Neural crest cell (in vitro differentiated cells): ENCODE measurements at places on chromosomes 2 and 18.

DNA sequence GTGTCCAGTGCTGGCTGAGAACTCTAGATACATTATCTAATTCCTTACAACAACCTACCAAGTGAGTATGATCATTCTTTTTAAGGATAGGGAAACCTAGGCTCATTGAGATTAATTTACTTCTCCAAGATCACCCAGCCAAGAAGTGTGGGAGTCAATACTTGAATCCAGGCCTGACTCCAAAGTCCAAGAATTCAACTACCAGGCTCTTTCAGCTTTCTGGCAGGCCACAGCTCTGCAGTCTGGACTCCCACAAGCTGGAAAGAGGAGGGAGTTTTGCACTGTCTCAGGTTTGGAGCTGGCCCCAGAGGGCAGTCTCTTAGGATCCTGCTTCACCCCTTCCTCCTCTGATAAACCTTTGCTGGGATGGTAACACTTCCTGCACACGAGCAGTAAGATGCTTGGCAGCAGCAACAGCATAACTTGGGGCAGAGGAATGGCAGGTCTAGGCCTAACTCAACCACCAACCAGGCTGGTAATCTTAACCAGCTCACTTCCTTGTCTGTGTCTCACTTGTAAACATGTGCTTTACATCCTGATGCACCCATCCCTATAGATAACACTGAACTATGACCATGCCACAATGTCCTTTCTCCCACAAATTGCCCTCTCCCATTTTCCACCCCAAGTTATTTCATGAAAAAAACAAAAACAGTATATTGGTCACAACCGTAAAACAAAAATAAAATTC is 111.1 kb upstream of the ACAA2 start:
- DNase-seq: no peak

- DNase-seq: no peak
Observed at GRCh38 chr2:224520064-224520463, 65.1 kb downstream of the CUL3 start.

GRCh38 chr18:48959921-48960920 is 9.5 kb upstream of the SMAD7 start:
- no peak for DNase-seq

DNA sequence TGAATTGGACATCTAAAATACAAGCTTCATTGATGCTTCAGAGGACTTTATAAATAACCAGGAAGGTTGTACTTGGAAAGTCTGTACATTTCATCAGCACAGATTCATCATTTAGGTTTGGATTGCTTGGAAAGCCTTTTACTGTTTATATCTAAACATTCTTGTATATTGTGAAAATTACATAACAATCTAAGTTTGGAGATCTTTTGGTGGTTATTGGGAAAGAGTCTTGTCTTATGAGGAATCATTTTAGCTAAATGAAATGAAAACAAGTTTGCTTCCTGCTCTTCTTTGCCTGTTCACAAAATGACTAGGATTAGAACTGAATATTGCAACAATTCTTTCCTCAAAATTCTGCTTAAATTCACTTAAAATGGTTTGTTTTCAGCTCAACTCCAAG is 79.3 kb downstream of the ABI2 start:
- DNase-seq: no peak

GRCh38 chr2:85972355-85972754 is 83.6 kb upstream of the ST3GAL5 start:
- no peak for DNase-seq

DNA sequence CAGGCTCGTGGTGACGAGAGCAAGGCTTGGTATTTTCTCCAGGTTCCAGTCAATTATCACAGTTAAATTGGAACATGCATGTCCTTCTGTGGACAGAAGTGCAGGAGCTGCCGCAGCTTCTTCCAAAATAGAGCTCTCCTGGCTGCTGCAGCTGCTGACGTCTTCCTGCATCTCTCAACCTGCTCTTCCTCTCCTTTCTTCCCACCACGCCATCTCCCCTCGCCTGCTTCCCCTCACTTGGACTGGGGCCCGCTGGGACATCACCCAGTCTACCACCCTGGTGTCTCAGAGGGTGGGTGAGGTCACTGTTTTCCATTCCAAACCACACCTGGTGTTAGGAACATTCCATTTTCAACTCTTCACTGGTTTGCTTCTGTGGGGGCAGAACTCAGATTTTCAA is 41.4 kb downstream of the SPP2 start:
- no peak for DNase-seq

DNA sequence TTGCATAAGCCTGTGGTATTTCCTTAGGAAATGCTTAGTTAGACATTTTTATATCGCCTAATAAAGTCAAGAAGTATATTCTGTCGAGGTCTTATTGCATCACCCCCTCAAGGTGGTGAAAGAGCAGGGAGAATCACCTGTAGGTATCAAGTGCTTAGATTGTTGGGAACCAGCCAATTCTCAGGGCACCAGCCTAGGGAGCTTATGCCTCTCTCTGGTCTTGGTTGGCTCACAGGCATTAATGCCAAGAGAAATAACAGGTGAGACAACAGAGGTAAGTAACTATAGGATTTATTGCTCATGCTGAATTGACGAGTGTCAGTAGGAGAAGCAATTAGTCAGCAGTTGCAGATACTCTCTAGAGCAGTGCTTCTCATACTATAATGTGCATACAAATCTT is 663.3 kb upstream of the ZNF804A start:
- no peak for DNase-seq

- DNase-seq: no peak
Observed at GRCh38 chr2:600542-601386, 76.4 kb downstream of the TMEM18 start.

GRCh38 chr2:219388907-219389156 is 1.1 kb upstream of the DNPEP start:
- DNase-seq: no peak

GRCh38 chr2:15640261-15640711 is 48.6 kb downstream of the DDX1 start:
- DNase-seq: no peak

GRCh38 chr18:31439807-31440325 is 7.7 kb upstream of the DSG3 start:
- no peak for DNase-seq

DNA sequence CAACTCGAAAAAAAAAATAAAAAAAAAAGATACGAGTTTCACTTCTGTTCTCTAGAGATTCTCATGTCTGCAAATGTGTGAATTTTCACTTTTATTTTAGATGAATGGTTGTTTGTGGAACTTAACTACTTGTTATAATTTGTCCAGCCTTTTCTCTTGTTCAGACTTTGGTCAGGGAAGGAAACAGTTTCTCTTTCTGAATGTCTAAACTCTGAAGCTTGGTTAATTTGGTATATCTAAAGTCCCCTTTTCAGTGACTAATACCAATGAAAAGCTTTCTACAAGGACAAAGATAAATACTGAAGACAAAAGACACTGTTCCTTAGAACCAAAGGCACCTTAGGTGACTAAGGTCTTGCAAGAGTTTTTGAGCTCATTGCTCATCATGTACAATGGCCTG is 144.4 kb upstream of the PIEZO2 start:
- DNase-seq: no peak

GRCh38 chr18:48408727-48409590 is at the start of gene ZBTB7C:
Gene ZBTB7C, minus strand, starts transcription at chr18:48409383.
- peak; percentile 46 for DNase-seq

DNA sequence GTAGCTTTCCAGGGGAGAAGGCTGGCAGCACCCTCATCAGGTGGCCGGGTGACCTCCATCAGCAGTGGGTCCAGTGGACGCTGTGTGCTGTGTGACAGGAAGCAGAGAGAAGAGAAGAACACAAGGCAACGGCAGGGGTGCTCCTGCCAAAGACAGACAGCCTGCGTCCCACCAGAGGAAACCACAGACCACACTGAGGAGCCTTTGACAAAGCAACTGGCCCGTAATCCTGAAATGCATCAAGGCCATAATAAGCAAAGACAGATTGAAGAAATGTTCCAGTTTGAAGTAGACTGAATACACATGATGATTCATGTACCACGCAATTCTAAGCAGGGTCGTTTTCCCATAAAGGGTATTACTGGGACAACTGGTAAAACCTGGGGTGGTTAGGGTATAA is 172.4 kb downstream of the FBXO15 start:
- DNase-seq: no peak

GRCh38 chr2:130389358-130389757 is 33.5 kb downstream of the PTPN18 start:
- DNase-seq: no peak

DNA sequence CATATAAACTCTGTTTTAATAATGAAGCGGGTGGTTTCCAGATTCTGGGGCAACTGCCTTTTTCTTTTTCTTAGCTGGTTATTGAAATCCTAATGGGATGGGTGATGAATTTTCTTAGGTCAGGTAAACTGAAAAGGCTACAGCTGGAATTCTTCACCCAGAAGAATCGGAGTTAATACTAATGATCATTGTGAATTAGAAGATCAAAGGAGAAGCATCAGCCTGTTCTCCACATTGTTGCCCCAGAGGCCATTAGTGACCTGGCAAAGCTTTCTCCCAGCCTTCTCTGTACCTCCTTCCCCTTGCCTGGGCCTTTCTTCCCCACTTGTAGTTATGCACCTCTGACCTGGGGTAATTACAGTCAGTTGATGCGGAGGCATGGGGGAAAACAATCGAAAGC is 82.8 kb downstream of the MEIS1 start:
- no peak for DNase-seq

GRCh38 chr2:181058378-181059269 is 78.2 kb downstream of the UBE2E3 start:
- DNase-seq: no peak

- no peak for DNase-seq
Observed at GRCh38 chr2:208103616-208104015, 20.7 kb downstream of the CRYGD start.

DNA sequence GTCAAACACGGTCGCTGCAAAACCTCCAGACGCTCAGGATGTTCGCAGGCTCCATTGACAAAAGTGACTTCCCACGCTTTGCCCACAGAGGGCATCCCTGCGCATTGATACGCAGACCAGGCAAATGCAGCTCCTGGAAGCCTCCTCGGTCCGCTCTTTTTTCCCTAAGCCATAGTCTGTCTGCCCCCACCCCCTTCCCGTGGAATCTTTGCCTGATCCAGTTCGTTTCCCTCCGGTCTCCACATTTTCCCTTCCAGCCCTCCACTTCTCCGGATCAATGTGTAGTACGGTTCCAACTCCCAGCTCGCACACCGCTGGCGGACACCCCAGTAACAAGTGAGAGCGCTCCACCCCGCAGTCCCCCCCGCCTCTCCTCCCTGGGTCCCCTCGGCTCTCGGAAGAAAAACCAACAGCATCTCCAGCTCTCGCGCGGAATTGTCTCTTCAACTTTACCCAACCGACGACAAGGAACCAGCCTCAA is at the start of gene DCC:
TSS of gene DCC (plus strand) at position 307 of the 481 bp plus-strand sequence. CDS start 591 bp downstream, outside the sequence.
- peak; percentile 67 for DNase-seq

GRCh38 chr2:37323176-37323780 is 1.4 kb downstream of the PRKD3 start:
- DNase-seq: no peak

DNA sequence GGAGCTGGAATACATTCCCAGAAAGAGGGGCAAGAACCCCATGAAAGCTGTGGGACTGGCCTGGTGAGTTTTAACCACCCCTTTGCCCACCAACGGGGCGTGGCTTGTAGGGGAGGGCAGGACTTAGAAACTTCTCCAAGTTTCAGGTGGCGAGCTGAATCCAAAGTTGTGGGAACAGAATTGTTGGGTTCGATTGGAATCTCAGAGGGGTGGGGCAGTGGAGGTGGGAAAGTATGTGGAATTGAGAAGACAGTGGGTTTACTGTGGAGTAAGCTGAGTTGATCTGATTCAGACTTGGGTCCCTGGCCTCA is 1.1 kb downstream of the PNKD start:
- DNase-seq: no peak

- DNase-seq: no peak
Observed at GRCh38 chr2:27322301-27322765, 564 bp downstream of the MPV17 start.

DNA sequence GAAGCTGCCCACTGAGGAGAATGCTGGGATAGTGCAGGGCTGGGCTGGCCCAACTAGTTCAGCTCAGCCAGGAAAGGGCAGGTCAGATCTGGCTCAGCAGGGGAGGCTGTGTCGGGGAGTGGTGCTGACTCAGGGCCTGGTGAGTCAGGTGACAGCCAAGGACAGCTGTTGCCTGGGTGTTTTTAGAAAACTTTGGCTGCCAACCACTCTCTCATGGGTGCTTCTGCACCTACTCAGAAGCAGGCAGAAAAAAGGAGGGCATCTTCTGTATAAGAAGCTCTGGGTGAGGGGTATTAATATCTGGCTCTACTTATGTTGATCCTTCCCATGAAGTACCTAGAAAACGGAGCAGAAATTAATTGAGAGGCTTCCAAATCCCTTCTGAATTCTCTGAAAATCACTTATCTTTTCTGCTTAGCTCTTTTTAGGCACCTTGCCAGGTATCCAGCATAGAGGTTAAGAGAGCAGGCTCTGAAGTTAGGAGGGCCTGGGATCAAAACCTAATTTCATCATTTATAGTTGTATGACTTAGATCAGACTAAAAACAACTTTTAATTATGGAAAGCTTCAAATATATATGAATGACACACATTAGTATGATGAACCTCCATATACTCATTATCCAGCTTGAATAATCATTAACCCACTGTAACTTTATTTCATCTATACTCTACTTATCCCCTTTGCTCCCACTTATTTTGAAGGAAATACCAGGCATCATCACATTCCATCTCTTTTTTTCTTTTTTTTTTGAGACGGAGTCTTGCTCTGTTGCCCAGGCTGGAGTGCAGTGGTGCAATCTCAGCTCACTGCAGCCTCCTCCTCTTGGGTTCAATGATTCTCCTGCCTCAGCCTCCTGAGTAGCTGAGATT is 15.5 kb upstream of the RAB10 start:
- no peak for DNase-seq

- no peak for DNase-seq
Observed at GRCh38 chr2:233408366-233409285, 54.3 kb downstream of the DGKD start.

- no peak for DNase-seq
Observed at GRCh38 chr18:72638376-72638775, 94.2 kb upstream of the CBLN2 start.

GRCh38 chr2:181198183-181198864 is 217.9 kb downstream of the UBE2E3 start:
- no peak for DNase-seq

GRCh38 chr2:219323434-219323833 is 9.1 kb downstream of the RESP18 start:
- DNase-seq: no peak

DNA sequence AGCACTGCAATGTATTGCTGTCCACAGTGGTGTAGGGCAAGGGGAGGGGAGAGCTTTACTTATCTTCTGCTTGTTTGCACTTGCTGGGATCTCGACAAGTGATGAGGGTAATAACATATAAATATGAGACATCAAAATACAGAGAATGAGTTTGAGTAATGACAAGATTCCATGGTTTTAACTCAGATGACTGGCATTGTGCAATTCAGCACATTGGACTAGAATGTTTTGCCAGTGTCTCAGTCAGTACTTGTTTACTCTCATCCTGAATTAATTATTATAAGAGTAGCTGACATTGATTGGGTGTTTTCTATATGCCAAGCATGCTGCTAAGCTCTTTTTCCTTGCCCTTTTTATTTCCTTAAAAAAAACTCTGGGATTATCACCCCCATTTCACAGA is 306.7 kb upstream of the MMADHC start:
- no peak for DNase-seq

DNA sequence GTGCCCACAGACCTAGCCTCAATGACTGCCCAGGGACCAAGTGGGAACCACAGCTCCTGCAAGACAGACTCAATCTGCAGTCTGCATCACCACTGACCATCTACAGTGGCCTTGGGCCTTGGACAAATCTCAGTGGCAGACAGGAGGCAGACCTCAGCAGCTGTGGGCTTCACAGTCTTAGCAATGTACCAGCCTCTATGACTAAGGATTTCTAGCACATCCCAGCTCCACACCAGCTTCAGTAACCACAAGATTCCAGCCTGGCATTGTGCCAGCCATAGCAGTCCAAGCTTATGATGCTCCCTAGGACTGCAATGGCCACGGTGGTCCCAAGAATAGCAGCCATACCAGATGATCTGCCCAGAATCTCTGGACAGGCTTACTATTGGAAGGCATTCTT is 19.6 kb upstream of the WDR75 start:
- DNase-seq: no peak
